ENCODE measurements at places on chromosomes 16 and 17.
A peak's percentile ranks its signal among the peaks of the same experiment; 100 is the strongest.

DNA sequence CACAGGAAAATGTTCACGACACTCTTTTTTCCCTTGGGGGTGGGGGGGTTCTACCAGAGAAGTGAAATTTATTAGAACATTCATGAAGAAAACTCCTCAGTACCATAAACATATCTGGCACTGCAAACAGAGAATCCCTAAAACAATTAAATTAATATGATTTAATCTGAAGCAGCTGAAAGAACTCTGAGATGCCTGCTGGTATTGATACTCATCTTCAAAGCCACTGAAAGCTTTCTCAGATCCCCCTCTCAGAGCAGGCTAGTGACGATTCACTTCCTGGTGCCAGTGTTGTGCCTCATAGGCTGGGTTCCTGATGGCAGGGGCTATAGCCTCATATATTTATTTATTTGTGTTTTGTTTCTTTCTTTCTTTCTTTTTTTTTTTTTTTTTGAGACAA is 52.7 kb downstream of the MYH10 start:
- DNase-seq: no peak

- DNase-seq: no peak
These were observed 55.7 kb downstream of the IRX5 start for GRCh38 chr16:54986409-54986808.

GRCh38 chr17:39754958-39755553 is 17.3 kb downstream of the GRB7 start:
- DNase-seq: no peak

- DNase-seq: no peak
These were observed 49.7 kb downstream of the RNF112 start for GRCh38 chr17:19460700-19461099.

DNA sequence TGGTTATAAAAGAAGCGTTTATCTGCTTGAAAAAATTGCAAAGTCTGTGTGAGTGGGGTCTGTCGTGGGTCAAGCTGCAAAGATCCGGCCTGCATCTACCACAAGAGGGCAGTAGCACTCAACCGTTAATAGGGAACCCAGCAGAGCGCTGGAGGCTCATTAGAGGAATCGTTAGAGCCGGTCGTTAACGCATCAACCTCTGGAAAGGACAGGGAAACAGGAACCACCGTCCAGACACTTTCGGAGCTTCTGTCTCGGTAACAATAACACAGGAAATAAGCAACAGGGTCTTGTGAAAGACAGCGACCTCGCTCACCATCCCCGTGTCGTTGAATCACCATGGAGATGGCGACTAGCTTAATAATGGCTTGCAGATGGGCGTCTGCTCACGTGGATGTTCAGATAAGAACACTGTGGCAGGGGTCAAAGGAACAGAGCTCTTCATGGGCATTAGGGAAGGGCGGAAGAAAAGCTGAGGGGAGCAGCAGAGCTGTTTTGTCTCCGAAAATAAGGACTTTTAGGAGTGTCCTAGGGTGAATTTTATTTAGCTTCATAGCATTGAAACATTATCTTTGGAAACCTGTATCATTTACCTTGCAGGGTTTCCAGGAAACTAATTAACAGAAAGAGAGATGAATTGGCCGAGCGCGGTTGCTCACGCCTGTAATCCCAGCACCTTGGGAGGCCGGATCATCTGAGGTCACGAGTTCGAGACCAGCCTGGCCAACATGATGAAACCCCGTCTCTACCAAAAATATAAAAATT is 11.9 kb upstream of the NSRP1 start:
- DNase-seq: peak; percentile 84

DNA sequence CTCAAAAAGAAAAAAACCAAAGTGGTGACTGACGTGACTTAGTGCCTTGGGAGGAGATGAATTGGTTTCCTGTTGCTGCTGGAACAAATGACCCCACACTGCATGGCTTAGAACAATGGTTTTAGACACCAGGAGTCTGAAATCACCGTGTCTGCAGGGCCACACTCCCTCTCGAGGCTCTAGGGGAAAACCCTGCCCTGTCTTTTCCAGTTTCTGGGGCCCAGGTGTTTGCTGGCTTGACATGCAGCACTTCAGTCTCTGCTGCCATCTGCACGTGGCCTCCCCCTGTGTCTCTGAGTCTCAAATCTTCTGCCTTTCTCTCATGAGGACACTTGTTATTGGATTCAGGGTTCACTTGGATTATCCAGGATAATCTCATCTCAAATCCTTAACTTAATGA is 323.8 kb upstream of the TNRC6C start:
- no peak for DNase-seq

DNA sequence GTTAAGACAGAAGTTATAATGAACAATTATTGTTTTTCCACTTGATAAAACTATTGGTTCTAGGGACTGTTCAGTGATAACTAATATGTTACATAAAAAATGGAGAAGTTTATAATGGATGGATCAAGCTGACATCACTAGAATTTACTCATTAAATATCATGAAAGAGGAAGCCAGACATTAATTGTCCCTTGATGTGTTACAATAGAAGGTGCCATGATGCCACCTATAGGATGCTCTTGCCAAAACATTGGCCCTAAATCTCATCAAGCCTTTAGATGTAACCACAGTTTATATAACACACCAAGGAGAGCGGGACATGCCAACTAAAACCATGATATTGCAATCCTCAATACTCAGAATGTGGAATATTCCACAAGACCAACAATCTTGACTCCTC is 147.9 kb upstream of the MON1B start:
- no peak for DNase-seq

DNA sequence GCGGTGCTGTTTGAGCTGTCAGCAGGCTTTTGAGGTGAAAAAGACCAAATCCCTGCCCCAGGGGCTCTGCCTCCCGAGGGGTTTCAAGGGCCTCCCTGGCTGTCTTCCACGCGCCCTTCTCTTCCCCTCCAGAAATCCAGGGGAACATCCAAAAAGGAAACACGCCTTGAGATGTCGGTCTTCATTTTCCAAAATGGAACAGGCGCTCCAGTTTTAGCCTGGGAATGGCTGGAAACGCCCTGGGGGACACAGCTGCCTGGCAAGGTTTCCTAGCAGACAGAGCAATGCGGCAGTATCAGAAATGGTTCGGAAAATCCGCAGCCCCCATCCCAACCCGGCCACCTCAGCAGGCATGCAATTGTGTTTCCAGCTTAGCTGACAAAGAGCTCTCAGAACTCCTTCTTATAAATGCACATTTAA is 16.6 kb upstream of the LITAF start:
- peak; percentile 69 for DNase-seq

DNA sequence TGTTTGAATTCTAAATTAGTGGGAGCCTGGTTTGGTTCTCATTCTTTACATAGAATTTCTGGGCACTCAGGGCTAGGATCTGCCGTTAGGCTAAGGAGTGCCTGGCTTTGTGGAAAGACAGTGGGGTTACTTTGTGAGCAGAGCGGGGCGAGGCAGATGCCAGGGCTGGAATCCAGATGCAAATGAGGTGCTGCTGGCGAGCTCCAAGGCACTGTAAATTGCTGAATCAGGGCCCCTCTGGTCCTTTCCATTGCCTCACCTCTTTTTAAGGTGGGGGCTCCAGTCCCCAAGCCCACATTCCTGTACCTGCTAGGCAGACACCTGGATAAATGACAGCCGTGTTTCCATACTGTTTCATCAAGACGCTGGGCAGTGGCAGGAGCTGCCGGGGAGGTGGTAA is 33.8 kb downstream of the PIPOX start:
- no peak for DNase-seq

GRCh38 chr17:2192367-2193057 is 111.1 kb downstream of the SMG6 start:
- DNase-seq: no peak

DNA sequence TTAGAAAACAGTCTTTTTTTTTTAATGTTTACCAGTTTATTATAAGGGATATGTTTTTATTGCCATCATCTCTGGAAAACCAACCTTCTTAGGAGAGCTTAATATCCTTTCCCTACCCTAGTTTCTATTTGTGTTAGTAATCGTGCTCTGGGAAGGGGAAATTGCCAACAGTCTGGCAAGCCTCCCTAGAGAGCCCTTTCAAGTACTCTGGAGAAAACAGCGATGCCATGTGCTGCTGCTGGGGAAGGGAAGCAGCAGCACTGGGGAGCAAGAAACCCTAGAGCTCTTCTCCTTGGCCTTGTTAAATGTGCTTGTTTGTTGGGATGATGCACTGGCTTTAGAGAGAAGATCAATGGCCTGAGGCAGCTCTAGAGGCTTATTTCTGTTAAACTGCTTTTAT is 10.3 kb downstream of the RETREG3 start:
- DNase-seq: no peak

- no peak for DNase-seq
These were observed 4.2 kb downstream of the ADCY9 start for GRCh38 chr16:4111748-4112696.

DNA sequence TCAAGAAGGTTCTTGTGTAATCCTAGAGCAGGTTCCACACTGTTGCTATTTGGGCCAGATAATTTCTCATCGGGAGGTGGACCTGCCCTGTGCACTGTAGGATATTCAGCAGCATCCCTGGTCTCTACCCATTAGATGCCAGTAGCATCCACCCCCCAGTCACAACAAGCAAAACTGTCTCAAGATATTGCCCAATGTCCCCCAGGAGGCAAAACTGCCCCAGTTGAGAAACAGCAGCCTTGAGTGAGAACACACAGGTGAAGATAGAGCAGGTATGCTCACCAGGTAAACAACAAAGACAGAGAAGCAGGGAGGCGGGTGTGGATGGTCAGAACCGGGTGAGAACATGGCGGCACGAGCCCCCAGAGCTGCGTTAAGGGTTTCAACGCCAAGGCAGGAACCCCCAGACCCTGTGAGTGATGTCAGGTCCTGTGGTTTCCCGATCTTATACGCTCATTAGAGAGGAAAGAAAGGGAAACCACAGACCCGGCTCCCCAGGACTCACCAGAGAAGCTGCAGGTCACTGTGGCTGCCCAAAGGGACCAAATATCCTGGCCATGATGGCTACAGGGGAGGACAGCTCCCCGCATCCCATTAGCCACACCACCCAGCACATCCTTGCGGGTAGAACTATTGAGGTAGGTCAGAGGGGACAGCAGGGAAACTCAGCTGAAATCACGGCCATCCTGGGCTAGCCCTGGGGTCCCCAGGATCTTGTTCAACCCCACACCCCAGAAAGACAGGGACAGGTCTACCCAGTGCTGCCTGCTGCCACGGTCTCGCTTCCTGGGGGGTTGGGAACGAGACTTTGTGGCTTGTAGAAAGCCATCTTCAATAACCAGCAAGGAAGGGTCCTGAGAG is 21.2 kb downstream of the CDC42EP4 start:
- DNase-seq: no peak

- no peak for DNase-seq
These were observed 6.4 kb downstream of the IRF8 start for GRCh38 chr16:85905110-85906095.

DNA sequence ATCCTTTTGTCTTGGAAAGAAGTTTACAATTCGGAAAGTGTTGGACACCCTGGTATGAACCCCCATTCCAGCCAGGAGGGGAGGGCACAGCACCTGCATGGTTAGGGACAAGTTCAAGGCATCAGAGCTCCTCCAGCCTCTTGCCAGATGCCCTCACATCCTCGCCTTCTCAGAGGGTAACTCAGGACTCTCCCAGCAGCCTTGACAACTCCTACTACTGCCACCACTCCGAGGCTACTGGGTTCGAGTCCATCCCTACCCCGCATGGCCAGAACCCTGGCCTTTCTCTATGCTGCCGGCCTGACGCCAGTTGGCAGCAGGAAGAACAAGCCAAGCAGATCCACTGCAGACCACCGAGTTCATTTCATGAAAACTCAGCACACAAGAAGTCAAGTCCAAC is 34.1 kb downstream of the AXIN2 start:
- no peak for DNase-seq

DNA sequence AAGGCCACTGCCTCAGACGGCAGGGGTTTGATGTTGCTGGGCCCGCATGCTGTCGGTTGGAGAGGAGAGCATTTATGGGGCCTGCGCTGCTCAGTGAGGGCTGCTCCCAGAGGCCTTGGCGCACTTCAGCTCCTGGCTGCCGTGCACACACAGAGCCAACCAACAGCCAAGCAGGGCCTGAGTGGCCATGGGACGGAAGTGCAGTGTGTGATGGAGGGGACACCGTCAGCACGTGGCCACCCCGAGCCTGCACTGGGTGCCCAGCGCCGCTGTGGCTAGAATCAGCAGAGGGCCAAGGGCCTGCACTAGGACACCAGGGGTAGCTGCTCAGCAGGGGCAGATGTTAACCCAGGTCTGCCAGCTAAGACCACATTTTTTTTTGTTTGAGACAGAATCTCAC is 21.8 kb downstream of the KLHL36 start:
- DNase-seq: no peak

DNA sequence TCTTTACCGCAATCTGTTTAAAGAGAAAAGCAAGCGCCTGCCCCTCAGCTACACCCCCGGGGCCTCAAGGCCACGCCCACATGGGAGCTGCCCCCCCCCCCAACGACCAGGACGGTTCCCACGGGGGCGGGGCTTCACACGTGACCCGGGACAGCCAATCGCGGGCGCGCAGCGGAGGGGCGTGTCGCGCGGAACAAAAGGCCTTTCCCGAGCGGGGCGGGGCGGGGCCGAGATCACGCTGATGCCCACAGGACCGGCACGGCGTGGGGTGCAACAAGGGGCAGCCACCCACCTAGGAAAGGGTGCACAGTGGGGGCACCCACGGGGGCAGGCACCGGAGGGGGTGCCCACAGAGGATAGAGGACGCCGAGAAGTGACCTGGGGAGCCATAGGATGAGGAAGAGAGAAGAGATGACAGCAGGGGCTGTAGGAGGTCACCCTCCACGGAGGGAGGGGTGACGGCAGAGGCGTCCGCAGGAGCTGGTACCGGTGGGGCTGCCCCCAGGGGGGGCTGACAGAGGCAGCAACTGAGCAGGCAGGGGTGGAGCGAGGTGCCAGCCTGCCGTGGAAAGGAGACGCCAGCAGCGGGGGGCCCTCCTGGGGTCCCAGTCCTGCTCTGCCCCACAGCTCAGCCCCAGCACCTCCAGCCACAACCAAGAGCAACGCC is 6.2 kb downstream of the UNKL start:
- peak; percentile 86 for DNase-seq

DNA sequence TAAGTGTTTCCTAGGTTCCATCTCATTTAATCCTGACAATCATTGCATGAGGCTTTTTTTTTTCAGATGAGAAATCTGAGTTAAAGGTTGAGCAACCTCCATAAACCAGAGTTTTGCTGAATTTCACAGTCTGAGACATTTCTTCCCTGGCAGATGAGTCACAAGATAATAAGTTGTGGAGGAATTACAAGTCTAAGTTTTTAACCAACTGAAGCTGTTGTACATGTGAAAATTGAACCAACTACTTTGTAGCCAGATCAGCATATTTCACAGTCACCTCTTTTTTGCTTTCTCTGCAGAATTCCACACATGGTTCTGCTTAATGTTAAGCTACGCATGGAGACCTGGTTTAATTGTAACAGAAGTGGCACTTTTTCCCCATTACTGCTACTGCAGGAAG is 765.6 kb downstream of the CDH11 start:
- DNase-seq: no peak

DNA sequence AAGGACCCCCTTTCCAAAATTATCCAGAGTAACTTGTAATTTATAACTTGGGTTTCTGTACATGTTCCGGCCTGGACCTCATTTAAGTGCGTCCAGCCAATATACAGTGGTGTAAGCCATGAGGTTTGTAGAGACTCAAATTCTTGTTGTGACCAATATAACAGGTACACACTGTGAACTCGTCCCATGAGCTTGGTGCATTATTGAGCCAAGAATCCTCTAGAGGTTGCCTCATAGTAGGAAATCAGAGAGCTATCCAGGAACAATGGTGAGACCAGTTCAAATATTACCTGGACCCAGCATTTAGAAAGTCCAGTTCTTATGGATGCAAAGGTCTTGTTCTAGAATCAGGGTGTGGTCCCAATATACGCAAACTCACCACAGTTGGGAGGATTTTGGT is 138.2 kb downstream of the NPIPB5 start:
- no peak for DNase-seq

GRCh38 chr17:79141578-79142355 is 67.1 kb downstream of the ENGASE start:
- no peak for DNase-seq

- DNase-seq: no peak
These were observed 4.2 kb downstream of the DPH1 start for GRCh38 chr17:2034157-2034556.
